ENCODE measurements at places on chromosomes 13 and 19.
A peak's percentile ranks its signal among the peaks of the same experiment; 100 is the strongest.

DNA sequence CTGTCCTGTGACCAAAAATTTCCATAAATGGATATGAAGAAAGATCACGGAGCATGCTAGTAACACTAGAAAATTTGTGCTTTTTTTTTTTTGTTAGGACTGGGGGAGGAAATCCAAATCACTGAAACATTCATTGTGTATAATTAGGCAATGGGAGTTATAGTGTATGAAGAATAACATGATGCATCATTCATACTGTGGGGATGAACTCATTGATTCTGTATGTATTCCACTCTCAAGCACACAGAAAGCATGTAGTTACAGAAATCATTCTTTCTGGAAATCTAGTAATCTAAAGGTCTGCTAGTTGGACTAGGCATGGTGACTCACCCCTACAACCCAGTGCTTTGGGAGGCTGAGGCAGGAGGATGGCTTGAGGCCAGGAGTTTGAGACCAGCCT lies 749.7 kb downstream of the DIAPH3 start:
- no peak for DNase-seq

DNA sequence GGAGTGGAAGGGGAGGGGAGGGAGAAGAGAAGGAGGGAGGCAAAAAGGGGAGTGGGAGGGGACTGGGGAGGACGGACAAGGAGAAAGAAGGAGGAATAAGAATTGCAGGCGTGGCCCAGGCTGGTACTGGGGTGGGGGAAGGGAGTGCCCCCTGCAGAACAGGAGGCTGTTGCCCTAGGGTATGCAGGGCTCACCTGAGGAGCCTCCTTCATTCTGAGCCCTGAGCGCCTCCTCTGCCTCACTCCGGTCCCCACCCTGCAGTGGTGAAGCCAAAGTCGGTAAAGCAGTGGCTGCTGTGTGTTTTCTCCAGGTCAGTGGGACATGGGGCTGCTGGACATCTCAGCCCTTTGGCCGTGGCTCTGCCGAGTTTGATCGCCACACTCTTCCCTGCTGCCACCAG lies 9.1 kb upstream of the CDC16 start:
- no peak for DNase-seq

GRCh38 chr13:42239161-42239560 lies 32.8 kb upstream of the AKAP11 start:
- no peak for DNase-seq

DNA sequence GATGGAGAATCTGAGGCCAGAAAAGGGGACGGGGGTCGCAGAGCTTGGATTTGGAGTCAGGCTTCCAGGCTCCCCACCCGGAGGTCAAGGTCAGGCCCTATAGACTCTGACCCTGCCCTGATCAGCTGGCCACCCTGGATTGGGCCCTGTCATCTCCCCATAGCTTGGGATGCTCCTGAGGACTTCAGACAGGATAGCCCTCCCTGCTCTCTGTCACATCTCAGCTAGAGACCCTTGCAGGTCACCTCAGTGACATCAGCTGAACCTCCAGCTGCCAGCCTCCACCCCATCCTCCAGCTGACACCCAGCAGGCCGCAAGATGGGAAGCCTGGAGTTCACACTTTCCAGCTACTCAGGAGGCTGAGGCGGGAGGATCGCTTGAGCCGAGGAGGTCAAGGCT lies 2.8 kb upstream of the TPM4 start:
- DNase-seq, result no peak

DNA sequence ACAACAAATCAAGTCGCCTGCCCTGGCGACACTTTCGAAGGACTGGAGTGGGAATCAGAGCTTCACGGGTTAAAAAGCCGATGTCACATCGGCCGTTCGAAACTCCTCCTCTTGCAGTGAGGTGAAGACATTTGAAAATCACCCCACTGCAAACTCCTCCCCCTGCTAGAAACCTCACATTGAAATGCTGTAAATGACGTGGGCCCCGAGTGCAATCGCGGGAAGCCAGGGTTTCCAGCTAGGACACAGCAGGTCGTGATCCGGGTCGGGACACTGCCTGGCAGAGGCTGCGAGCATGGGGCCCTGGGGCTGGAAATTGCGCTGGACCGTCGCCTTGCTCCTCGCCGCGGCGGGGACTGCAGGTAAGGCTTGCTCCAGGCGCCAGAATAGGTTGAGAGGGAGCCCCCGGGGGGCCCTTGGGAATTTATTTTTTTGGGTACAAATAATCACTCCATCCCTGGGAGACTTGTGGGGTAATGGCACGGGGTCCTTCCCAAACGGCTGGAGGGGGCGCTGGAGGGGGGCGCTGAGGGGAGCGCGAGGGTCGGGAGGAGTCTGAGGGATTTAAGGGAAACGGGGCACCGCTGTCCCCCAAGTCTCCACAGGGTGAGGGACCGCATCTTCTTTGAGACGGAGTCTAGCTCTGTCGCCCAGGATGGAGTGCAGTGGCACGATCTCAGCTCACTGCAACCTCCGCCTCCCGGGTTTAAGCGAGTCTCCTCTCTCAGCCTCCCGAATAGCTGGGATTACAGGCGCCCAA lies at the start of gene LDLR:
LDLR (plus strand) TSS at position 210 of the 760 bp plus-strand sequence; CDS start at position 296, 86 bp downstream.
- DNase-seq, result peak; percentile 77

GRCh38 chr13:86906127-86906874 lies 764.9 kb upstream of the SLITRK5 start:
- DNase-seq, result no peak

GRCh38 chr13:40983259-40983658 lies 35.9 kb downstream of the ELF1 start:
- no peak for DNase-seq

DNA sequence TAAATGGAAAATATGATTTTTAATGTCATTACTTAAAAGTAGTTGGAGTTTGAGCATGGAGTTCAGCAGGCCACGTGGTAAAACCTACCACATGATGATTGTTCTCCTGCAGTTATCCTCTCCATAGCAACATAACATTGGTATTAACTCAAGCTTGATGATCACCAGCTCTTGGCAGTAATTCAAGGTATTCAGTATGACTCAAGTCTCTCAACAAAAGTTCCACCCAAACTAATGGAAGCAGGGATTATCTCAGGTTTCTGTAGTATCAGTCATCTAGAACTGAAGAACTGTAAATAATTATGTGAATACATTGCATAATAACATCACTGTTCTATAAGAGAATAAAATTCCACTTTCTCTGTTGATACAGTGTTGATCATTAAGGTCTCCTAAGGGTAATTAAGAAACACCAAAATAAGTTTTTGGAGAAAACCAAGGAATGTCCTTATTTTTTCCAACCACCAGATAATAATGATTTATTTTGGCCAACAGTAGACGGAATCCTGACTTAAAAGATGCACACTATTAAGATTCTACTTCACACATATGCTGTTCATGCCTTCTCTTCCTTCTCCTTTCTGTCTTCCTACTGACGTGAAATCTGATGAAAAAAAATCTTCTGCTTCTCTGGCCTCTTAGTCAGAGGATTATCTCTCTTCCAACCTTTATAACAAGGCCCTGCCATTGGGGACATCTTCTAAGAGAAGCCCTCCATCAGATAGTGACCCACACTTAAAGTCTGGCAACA lies 1092.3 kb downstream of the EFNB2 start:
- peak; percentile 96 for DNase-seq

DNA sequence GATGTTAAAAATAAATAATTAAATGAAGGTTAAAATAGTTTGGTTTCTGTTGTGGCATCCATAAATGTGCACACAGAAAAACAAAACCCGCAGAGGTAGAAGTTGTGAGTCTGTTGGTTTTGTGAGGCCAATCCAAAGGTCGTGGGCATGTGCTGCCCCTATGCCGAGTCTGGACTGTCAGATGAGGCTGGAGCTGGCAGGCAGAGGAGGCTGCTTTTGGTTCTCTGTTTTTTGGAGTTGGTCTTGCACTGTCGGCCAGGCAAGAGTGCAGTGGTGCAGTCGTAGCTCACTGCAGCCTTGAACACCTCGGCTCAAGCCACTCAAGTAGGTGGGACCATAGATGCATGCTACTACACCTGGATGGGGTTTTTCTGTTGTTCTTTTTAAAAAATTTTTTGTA lies 43.7 kb downstream of the TSSK6 start:
- DNase-seq, result no peak

- no peak for DNase-seq
Observed at GRCh38 chr19:41297628-41298347, 12.2 kb upstream of the CCDC97 start.

- no peak for DNase-seq
Observed at GRCh38 chr13:51283371-51283770, 56.1 kb upstream of the SERPINE3 start.

GRCh38 chr13:25581351-25581750 lies 209.6 kb downstream of the ATP8A2 start:
- no peak for DNase-seq

DNA sequence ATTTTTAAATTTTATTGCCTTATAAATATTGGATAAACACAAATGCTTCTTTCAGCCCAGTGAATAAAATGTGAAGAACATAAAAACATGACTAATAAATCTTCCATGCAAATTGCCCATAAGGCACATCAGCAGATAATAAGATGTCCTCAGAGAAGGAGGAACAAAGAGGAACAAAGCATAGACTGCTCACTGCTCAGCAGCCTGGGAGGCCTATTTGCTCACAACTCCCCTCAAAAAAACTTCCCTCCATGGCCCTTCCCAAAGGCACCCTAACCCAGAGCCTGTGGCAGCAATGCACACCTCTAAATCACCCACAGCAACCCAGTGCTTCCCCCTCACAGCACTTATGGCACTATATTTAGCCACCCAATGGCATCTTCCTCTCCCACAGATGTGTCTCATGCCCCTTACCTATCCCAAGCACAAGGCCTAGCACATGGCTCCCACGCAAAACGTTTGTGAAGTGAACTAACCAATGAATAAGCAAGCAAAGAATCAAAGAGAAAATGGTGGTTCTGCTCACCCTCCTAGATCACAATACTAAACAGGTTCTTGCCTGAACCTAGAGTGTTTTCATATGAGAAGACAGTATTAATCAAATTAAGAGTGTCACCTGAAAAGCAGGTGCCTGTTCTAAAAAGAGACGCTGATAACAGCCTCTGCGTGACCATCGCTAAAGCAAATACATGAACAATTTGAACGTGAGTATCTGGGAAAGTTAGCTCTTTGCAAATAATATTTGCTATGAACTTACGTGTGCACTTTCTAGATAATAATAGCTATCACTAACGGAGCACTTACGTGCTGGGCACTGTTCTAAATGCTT lies 96.9 kb downstream of the TBC1D4 start:
- DNase-seq, result no peak

- no peak for DNase-seq
Observed at GRCh38 chr13:108681986-108682575, 52.7 kb downstream of the MYO16 start.

- DNase-seq, result no peak
Observed at GRCh38 chr19:29401712-29402421, 123.9 kb upstream of the VSTM2B start.

DNA sequence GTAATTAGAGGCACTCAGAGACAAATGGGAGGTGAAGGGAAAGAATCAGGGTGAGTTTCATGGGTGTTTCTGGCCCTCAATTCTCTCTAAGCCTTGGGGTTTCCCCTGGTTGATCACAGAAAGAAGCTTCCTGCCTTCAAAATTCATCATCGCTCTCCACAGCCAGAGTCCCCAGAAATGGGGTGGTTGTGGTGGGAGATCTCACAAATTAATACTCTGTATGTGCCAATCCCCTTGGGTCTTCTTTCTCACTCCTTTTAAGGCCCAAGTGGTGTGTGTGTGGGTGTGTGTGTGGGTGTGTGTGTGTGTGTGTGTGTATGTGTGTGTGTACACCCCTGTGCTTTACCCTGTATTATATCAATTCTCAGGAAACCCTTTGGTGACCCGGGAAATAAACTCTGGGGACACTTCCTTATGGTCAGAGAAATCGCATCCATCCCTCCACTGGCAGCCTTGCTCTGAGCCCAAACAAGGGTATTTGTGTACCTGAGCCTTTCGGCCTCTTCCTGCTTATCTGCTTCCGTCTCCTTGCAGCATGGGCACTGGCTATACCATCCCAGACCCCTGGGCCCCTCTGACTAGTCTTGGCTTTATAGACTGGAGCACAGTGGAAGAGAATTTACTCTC lies 2.8 kb upstream of the FCGBP start:
- no peak for DNase-seq

DNA sequence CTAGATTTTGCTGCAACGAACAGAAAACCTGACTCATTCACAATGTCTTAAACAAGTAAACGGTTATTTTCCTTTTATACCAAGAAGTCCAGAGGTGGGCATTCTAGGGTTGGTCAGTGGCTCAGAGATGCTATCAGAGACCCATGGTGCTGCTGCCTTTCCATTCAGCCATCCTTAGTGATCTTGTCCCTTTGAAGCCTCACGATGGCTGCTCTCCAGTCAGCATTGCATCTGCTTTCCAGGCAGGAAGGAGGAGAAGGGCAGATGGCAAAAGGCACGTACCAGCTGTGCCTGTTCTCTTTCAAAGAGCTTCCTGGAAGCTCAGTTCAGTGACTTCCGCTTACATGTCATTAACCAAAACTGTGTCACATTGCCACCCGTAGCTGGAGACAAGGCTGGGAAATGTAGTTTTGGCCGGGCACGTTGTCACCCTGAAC lies 30.1 kb downstream of the WDFY2 start:
- no peak for DNase-seq

DNA sequence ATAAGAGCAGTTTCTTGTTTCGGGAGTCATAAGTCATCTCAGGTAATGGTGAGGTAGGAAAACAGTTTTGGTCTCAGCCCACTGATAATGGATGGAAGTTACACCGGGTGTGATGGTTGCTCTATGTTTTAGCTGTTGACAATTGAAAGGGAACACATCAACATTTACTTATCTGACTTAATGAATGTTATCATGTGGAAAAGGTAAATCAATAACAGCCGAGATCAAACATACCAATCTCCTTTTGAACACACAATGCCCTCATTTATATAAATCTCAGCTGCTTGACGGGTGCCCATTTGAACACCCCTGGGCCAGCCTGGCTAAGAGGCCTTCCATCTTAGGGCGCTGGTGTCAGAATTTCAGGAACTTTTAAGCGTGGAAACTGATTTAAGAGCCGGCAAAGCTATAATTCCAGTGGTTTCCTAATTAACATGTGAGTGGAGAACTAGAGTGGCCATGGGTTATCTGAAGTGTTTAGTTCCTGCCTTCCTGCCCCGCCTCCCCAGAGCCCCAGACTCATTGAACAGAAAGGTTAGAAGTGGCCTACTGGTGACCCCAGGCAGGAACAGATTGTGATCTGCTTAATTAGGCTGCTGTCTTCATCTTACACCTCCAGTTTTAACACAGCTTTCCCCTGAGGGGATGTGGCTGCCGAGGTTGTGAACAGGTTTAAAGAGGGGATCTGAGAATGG lies 572.7 kb downstream of the FGF9 start:
- no peak for DNase-seq

GRCh38 chr19:33259539-33259938 lies 33.9 kb upstream of the SLC7A10 start:
- DNase-seq, result no peak

- DNase-seq, result no peak
Observed at GRCh38 chr13:21620861-21621260, 16.9 kb upstream of the MICU2 start.
